ENCODE measurements at places on chromosomes 3 and 15.

- no peak for DNase-seq
Observed at GRCh38 chr3:183393625-183394024, 34.8 kb downstream of the MCF2L2 start.

DNA sequence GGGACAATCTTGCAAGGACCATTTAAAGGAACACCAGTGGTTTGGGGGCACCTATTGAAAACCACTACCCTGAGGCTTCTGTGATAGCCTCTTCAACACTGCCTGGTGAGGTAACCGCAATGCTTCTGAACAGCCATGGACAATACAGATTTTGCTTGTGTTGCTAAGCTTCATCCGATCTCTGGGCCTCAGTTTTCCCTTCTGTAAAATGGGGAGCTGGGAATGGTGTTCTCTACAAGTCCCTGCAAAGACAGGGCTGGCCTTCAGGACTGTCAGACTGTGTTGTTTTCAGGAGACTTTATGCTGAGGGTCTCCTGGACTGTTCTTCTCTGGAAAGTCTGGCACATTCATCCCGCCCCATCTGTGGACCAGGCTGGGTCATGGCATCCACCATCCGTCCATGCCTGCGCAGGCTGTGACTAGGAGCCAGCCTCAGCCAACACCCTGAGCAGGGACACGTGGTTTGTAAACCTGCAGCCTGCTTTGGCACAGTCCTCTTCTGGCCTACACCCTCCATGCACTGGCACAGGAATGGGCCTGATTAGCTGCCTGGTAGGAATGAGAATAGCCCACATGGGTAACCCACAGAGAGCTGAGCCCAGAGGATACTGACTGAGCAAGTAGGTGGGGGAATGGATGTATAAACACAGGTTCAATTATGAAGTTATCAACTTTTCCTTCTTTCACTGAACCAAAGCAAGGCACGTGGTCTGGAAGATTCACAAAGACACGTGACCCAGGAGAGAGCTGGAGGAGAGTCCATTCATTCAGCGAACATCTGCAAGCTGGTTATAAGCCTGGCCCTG, 55.3 kb downstream of the ROPN1B start:
- no peak for DNase-seq

DNA sequence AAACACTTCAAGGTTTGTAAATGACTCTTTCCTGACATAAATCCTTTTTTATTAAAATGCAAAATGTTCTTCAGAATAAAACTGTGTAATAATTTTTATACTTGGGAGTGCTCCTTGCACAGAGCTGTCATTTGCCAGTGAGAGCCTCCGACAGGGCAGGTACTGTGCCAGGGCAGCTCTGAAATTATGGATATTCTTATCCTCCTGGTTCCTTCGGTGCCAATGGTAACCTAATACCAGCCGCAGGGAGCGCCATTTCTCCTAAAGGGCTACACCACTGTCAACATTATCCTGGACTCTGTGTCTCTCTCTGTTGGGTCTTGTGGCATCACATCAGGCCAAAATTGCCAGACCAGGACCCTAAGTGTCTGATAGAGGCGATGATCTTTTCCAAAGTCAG, 33.0 kb downstream of the CHDH start:
- no peak for DNase-seq

DNA sequence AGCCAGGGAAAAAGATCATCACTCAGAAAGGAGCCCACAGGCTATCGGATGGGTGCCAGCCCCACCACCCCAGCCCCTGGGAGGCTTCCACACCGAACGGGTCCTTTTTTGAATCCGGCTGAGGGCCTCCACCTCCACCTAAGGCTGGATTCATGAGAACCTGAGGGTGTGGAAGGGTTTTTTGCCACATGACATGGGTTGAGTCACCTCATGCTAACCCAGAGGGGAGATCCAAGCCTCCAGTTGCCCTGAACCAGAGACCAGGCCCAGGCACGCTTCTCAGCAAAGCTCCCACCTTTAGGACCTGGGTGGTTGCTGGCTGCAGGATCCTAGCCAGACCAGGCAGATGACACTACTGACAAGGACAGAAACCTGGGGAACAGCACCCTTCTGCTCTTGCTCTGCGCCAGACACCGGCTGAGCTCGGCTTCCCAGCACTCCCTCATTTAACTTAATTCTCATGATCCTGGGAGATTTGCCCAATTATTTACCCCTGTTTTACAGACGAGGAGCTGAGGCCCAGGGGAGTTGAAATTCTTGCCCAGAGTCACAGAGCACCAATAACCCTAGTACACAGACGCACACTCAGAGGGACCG, 25.6 kb downstream of the DUSP7 start:
- DNase-seq, result no peak

GRCh38 chr3:122985539-122985938, 42.0 kb downstream of the SEMA5B start:
- no peak for DNase-seq

GRCh38 chr3:46481636-46482035, 16.1 kb upstream of the RTP3 start:
- DNase-seq, result no peak

- no peak for DNase-seq
Observed at GRCh38 chr3:37715358-37715757, 146.3 kb upstream of the CTDSPL start.

DNA sequence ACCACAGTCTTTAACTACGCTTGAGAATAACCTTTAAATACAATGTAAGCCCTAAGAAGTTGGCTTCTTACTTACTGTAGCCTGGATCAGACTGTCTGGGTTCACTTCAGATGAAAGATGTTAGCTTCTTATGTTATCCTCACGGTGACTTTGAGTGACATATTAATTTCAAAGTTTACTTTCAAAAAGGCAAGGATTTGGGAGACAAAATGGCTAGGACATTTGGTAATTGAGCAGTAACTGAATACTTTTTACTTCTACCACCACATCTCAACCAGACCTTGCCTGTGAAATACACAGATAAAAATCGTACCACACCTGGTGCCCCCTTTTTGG, 36.0 kb upstream of the BNIP2 start:
- no peak for DNase-seq

GRCh38 chr15:53448232-53449015, 311.0 kb downstream of the WDR72 start:
- no peak for DNase-seq

- DNase-seq, result no peak
Observed at GRCh38 chr3:184805351-184806038, 6.5 kb upstream of the VPS8 start.

- peak; percentile 6 for DNase-seq
Observed at GRCh38 chr15:80885016-80885579, 104.5 kb downstream of the MESD start.

DNA sequence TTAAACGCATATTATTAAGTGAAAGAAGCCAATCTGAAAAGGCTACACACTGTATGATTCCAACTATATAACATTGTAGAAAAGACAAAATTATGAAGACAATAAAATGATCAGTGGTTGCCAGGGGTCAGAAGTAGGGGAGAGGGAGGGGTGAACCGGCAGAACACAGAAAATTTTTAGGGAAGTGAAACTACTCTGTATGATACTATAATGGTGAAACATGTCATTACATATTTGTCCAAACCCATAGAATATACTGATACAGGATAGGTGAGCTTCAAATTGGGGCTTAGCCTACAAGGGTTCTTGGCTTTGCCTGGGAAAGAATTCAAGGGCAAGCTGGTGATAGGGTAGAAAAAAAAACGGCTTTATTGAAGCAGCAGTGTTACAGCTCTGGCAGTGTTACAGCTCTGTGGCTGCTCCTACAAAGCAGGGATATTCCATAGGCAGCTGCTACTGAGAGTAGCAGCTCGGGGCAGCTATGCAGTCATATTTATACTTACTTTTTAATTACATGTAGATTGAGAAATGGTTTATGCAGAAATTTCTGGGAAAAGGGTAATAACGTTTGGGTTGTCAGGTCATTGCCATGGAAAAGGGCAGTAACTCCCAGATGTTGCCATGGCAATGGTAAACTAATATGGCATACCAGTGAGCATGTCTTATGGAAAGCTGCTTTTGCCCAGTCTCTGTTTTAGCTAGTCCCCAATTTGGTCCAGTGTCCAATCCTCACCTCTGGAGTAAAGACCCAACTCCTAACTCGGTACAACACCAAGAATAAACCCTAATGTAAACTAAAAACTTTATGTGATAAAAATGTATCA, 125.1 kb upstream of the SLC25A36 start:
- no peak for DNase-seq

DNA sequence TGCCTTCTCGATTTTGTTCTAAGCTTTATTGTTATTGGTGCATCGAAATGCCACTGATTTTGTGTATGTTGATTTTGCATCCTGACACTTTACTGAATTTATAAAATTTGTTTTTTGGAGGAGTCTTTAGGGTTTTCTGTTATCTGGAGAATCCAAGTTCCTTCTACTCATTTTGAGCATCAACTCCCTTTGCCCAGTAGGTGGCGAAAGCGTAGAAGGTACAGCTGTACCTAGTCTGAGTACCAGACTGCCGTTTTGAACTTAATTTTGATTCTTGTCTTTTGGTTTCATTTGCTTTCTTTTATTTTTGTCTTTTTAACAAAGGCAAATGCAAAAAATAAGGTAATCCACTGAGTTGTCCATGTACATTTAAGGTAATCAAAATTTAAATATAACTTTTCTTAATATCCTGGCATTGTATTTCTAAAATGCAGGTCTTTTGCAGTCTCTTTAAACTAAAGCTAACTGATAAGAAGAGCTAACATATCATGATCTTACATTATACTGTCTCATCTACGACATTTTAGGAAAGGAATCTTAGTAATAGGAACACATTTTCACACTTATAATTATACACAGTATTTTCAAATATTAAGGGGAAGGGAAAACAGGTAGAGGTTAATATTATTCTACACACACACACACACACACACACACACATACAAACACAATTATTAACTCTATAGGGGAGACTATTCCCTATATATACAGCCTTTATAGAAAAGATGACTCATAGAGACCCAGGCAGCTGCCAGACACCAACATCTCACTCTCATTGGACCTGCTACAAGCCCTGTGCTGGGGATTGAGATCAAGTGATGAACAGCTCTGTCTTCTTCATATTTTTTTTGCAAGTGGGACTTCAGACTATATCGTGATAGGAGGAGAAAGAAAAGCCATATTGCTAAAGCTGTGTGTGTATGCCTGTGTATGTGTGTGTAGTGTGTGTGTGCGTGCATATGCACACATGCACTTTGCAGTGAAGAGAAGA, 71.8 kb downstream of the SYNPR start:
- DNase-seq, result peak; percentile 58

GRCh38 chr3:64612082-64612860, 75.5 kb downstream of the ADAMTS9 start:
- no peak for DNase-seq

GRCh38 chr3:143644370-143645089, 203.7 kb downstream of the SLC9A9 start:
- peak; percentile 81 for DNase-seq

- no peak for DNase-seq
Observed at GRCh38 chr3:145457825-145458552, 703.0 kb downstream of the PLOD2 start.

DNA sequence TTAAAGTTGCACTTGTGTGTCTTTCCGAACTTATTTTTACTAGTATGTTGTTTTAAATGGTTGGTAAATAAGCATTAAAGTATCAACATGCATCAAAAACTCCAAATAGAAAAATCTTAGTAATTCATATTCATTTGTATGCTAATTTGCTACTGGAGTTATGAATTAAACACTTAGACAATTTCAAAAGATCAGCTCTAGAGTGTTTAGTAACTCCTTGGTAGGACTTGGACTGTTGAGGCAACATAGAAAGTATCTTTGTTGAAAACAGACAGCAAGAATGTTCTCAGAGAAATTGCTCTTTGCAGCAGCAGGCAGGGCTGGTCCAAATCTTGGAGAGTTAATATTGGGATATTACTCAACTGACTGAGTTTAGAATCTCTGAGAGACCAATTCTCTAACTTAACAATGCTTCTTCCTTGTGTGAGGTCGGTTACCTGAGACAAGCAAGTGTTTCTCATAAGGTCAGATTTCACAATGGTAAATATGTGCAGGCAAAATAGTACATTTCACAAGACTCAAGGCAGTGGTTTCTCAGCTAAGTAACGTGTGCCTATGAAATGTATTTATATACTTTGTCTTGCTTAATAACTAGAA, 147.8 kb upstream of the IL12A start:
- no peak for DNase-seq

GRCh38 chr15:90540768-90541167, 11.0 kb downstream of the CRTC3 start:
- no peak for DNase-seq

GRCh38 chr3:143952569-143953072, 19.0 kb upstream of the DIPK2A start:
- DNase-seq, result no peak

DNA sequence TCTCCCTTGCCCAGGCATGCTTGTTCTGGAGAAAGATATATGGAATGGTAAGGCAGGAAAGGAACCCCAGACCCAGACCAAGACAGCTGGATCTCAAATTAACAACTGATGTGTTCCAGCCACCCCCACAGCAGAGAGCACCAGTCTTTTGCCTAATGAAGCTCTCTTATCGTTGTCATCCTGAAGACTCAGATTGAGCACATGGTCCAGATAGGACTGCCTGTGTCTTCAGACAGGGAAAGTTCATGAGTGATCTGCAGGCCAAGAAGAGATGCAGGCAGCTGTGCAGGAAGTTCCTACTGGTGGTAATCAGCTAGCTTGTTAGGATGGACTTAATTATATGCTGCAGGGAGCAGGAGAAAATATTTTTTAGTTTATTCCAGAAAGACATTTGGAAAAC, 53.3 kb downstream of the PPP2R3A start:
- no peak for DNase-seq

GRCh38 chr3:175941352-175941751, 1082.2 kb downstream of the NAALADL2 start:
- DNase-seq, result no peak

DNA sequence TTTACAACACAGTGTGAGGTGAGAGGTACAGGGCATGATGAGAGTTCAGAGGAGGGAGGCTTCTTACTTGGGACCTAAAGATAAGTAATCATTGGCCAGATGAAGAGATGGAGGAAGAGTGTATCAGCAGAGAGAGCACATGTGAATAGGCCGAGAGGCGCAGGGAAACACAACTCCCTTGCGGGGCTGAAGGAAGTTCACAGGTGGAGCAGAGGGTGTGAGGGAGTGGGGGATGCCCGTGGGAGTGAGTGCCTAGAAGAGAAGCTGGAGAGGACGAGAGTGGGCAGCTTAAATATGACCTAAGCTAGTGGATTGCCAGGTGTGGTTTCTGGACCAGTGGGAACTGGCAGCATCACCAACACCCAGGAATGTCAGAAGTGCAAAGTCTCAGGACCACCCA, 98.2 kb upstream of the TBC1D5 start:
- DNase-seq, result no peak

DNA sequence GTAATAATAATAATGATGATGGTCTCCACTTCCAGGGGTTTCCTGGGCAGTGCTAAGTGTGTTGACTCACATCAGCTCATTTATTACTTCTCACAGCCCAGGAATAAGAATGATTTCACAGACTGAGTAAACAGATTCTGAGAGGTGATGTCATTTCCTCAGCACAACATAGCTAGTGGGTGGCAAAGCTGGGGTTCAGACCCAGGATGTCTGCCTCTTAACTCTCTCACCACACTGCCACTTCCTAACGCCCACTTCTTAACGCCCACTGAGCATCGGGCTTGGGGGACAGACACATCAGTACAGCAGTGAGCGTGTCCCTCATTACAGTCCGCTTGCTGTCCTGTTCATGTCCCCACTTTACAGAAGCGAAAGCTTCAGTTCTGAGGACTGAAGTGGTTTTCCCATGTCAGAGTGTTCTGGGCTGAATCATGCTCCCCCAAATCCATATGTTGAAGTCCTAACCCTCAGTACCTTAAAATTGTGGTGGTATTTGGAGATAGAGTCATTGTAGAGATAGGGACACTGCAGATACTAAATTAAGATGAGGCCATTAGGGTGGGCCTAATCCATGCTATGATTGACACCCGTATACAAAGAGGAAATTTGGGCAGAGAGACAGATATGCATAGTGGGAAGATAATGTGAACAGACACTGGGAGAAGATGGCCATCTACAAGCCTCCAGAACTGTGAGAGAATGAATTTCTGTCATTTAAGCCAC, 68.0 kb downstream of the ATP2B2 start:
- DNase-seq, result peak; percentile 74

Measured in kidney capillary endothelial cell (primary cell).